ENCODE measurements at places on chromosomes 1 and 21.

GRCh38 chr1:83641796-83642443 is 357.0 kb downstream of the TTLL7 start:
- DNase-seq, result no peak

GRCh38 chr1:116504308-116505156 is 66.3 kb downstream of the CD58 start:
- no peak for DNase-seq

GRCh38 chr1:44101328-44101727 is 17.3 kb upstream of the KLF17 start:
- DNase-seq, result no peak

- no peak for DNase-seq
Measured at GRCh38 chr1:227709451-227709850, 25.7 kb downstream of the JMJD4 start.

GRCh38 chr1:8078176-8078671 is 52.1 kb upstream of the ERRFI1 start:
- DNase-seq, result no peak

DNA sequence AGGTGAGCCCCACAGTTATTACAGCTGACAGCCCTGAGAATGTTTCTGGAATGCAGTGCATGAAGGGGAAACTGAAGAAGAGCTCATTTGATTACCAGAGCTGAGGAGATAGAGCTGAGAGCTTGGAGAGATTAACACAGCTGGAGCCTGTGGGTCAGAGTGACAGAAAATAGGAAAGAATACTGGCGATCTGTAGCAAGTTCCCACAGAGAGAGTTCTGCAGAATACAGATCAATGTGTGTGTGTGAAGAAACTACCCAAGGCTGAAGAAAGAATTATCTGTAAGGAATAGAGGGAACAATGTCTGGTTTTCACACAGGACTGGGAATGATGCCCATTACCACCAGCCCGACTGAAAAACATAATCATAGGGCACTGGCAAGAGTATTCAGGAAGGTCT is 103.6 kb upstream of the SNX7 start:
- no peak for DNase-seq

- DNase-seq, result no peak
Measured at GRCh38 chr1:81801651-81802456, 1.1 kb downstream of the ADGRL2 start.

- no peak for DNase-seq
Measured at GRCh38 chr1:187629075-187629474, 800.3 kb downstream of the PLA2G4A start.

GRCh38 chr1:192418552-192419285 is 101.9 kb downstream of the RGS21 start:
- no peak for DNase-seq

GRCh38 chr21:46620846-46621245 is 14.6 kb upstream of the PRMT2 start:
- no peak for DNase-seq

- DNase-seq, result no peak
Measured at GRCh38 chr1:84871181-84871580, 21.8 kb downstream of the LPAR3 start.

DNA sequence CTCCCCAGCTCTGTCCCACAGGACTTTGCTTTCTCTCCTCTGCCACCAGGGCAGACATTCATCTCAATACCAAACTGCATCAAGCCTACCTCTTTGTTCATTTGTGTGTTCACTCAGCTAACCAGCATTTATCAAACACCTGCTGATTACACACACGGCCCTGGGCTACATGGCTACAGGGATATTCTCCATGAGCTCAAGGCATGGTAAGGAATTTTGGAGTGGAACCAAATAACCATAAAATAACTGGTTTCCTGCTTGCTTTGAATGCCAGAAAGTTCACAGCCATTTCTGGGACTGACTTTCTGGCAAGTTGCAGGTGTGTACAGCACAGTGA is 54.6 kb downstream of the LDLRAD2 start:
- no peak for DNase-seq

DNA sequence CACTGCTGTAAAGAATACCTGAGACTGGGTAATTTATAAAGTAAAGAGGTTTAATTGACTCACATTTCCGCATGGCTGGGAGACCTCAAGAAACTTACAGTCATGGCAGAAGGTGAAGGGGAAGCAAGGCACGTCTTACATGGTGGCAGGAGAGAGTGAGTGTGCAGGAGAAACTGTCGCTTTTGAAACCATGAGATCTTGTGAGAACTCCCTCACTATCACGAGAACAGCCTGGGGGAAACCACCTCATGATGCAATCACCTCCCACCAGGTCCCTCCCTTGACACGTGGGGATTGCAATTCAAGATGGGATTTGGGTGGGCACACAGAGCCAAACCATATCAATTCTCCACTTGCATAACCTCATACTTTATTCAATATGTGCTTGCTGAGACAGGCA is 76.6 kb downstream of the GIPC2 start:
- no peak for DNase-seq

GRCh38 chr1:68112835-68113243 is 62.4 kb upstream of the DIRAS3 start:
- no peak for DNase-seq

GRCh38 chr1:86069757-86070145 is 86.8 kb downstream of the COL24A1 start:
- no peak for DNase-seq

- no peak for DNase-seq
Measured at GRCh38 chr1:247415423-247416361, at the start of gene NLRP3. Gene NLRP3 (plus strand): TSS chr1:247416173. CDS start chr1:247418801, 2,628 bp downstream.

GRCh38 chr1:186291271-186291670 is 83.8 kb downstream of the TPR start:
- DNase-seq, result no peak

GRCh38 chr1:163609858-163610257 is 288.1 kb downstream of the NUF2 start:
- DNase-seq, result no peak

GRCh38 chr1:36339215-36339614 is 15.8 kb upstream of the EVA1B start:
- no peak for DNase-seq

GRCh38 chr1:20597650-20598049 is 8.8 kb downstream of the CDA start:
- DNase-seq, result no peak

Data from AG04449 (cell line).